ENCODE measurements at places on chromosomes 5 and 9.

- DNase-seq = peak; percentile 26
Measured at GRCh38 chr9:2198956-2199635, 183.9 kb downstream of the SMARCA2 start.

DNA sequence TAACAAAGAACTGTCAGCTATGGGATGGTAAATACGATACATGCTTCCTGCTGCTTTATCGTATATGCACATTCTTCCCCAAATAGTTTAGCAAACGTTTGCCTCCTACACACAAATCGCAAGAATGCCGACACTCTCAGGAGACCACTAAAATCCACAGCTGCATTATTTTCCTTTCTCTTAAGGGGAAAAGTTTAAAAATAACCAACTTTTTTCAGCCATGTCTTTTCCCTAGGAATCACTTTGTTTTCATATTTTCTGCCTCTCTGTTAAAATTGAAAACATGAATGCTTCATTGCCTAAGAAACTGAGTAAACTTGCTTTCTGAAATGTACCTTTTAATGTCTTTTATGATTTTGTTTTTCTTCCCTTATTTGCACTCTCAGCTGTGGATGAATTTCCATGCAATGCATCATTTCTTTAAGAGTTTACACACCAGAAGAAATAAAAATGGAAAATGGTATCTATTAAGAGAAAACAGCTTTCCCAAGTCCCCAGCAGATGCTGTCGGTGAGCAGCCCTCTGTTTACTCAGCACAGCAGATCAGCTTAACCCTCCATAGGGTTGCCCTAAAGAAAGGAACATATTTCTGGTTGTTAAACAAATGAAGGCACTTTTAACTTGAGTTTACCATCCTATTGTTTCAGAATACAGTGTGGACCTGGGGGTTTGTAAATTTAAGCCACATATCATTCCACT lies 66.2 kb downstream of the IZUMO3 start:
- no peak for DNase-seq

DNA sequence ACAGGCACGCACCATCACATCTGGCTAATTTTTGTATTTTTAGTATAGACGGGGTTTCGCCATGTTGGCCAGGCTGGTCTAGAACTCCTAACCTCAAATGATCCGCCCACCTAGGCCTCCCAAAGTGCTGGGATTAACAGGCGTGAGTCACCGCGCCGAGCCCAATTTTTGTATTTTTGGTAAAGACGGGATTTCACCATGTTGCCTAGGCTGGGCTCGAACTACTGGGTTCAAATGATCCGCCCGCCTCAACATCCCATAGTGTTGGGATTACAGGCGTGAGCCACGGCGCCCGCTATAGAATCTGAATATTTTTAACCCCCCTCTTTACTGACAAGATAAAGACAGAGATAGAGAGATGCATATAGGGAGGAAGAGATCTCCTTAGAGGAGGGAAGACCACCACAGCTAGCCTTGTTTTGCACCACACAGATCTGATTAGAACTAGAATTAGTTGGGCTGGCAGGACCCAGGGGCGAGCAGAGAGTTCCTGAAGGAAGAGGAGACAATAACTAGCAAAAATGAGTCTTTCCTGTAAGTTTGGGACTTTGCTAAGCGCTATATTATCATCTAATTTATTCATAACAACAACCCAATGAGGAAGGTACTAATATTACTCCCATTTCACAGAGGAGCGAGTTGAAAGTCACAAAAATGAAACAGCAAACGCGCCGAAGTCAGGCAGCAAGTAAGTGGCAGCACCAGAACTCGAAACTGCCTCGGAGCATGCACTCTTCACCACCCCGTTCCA lies 1.5 kb upstream of the ANKHD1 start:
- DNase-seq = no peak

- no peak for DNase-seq
Measured at GRCh38 chr5:110908848-110909247, 162.7 kb upstream of the TSLP start.

DNA sequence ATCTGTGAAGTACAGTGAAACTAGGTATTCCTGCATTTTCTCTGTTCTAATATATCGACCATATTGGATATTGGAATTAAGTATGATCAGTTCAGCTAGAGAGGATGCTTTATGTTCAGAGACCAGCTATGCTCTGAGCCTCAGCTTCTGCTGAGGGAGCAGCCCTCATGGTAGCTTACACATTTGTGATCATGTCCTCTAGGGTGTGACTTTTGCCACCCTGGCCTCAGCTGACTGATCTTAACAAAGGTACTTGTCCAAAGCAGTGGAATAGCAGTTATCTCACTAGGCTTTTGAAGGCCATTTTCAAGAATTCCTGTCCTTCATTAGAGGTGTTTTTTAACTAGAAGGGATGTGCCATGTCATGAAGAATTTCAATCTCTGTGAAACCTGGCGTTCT lies 9.3 kb downstream of the SCAMP1 start:
- no peak for DNase-seq

DNA sequence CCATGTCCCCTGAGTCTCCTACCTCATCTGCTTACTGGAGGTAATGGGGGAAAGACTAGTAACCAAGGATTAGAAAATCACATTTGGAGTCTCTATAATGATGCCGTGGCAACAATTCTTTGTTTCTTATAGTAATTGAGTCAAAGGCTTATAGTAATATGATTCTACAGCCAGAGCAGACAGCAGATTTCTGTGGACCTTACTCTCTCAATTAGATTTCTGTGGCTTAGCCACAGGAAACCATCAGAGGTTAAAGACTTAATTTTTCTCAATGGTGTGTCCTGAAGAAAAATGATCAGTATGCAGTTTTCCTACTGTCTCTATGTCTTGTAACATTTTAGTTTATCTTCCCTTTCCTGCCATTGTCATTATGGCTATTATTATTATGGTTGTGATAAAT lies 59.3 kb upstream of the CD180 start:
- no peak for DNase-seq

GRCh38 chr9:133782157-133783130 lies 44.3 kb upstream of the SARDH start:
- DNase-seq = peak; percentile 65

GRCh38 chr9:127778280-127779135 lies at the start of gene SH2D3C:
TSS of gene SH2D3C (minus strand) at chr9:127778666. CDS start at chr9:127778627, 39 bp downstream.
- DNase-seq = no peak

DNA sequence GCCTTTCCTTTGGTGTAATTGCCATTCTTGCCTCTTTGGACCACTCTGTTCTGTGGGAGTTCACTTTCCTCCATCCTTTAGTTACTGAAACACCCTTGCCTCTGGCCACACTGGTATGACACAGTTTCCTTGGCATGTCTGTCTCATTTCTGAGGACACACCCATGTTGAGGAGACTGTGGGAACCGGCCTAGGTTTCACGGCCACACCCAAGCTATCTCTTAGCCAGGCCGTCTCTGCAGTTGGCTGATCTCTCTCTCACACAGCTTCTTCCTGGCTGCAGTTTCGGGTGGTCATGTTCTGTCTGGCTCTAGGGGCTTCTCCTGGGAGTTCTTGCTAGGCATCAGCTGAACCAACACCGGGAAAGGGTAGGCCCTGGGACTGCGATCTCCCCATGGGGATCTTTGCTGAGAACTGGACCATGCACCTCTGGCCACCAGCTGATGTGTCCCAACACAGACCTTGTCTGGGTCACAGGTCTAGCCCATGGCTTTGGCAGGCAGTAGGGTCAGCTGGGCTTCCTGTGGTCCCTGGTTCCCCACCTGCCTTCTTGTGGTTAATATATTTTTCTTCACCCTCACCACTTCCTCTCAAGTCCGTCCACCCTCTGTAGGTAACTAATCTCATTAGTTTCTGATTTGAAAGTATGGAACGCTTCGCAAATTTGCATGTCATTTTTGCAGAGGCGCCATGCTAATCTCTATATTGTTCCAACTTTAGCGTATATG lies 24.9 kb downstream of the ARHGEF37 start:
- no peak for DNase-seq

DNA sequence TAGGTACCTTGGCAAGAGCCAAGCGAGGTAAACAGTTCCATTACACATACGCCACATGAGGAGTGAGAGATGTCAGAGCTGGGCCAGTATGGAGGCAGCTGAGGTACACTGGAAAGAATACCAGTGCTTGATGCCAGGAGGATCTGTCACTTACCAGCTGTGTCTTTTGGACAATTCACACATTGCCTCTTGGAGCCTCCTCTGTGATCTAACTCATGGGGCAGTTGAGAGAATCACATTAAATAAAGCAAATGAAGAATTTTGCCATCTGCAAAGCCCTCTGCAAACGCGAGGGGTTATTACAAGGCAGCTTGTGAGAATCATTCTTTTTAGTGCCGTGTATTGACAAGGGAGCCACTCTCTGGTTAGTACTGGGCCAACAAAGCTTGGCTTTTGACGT lies 429.7 kb upstream of the KLF4 start:
- no peak for DNase-seq
